HAP-1 (cell line): ENCODE measurements at places on chromosomes 6 and 20.

DNA sequence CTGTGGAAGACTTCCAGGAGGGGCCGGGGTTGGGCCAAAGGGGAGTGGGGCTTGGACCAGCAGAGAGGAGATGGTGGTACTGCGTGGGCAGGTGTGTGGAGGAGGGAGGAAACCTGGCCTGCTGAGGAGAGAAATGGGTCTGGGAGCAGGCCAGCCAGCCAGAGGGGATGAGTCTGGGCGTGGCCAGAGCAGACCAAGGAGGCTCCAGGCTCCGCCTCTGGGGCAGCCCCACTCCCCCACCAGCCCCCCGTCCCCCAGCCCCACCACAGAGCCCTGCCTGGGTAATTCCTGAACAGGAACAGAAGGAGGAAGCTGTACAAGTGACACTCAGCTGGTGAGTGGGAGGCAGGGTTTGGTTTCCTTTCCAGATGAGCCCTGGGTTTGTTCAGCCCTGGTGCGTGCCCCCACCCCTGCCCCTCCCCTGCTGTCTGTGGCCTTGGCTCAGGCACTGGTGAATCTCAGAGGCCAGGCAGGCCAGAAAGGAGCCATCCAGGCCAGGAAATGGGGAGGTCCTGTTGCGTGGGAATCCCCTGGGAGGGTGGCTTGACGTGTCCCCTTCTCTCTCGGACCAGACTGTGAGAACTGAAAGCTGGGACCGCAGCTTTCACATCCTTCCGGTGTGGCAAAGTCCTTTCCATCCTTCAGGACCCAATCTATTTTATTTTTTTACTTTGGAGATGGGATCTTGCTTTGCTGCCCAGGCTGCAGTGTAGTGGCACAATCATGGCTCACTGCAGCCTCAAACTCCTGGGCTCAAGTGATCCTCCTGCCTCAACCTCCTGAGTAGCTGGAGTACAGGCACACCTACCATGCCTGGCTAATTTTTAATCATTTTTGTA, 9.4 kb upstream of the SRC start:
- no peak for DNase-seq

- no peak for DNase-seq
Observed at GRCh38 chr6:104601131-104601651, 258.5 kb downstream of the HACE1 start.

- peak; percentile 9 for DNase-seq
Observed at GRCh38 chr6:155962276-155962675, 506.6 kb upstream of the NOX3 start.

DNA sequence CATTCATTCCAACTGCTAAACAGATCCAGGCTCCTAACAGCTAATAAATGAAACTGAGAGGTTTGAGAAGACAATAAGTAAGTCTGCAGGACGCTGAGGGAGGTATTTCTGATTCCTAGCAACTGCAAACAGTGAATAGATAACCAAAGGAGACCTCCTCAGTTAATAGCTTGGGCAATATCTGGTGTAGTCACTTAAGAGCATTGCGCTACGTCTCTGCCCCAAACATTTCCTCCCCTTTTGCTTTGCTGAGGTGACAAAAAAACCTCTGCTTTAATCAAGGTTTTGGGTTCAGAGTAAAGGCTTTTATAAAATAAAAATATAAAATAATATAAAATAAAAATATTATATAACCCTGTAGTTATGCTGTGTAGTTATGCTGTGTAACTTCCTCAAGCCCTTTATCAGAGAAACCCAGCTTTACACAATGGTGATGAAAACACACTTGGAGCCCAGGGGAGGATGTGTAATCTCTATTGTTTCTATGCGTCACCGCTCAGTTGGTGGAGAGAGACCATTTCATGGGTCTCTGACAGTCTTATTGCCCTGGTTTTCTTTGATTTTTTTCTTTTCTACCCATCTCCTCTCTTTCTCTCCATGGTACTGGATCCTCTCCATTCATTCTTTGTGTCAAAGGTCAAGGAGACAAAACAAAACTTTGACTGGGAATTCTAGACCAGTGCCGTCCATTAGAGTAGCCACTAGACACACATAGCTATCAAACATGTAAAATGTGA, 18.9 kb upstream of the CALHM5 start:
- DNase-seq, result no peak

GRCh38 chr6:38138374-38138773, 318.8 kb downstream of the ZFAND3 start:
- no peak for DNase-seq

DNA sequence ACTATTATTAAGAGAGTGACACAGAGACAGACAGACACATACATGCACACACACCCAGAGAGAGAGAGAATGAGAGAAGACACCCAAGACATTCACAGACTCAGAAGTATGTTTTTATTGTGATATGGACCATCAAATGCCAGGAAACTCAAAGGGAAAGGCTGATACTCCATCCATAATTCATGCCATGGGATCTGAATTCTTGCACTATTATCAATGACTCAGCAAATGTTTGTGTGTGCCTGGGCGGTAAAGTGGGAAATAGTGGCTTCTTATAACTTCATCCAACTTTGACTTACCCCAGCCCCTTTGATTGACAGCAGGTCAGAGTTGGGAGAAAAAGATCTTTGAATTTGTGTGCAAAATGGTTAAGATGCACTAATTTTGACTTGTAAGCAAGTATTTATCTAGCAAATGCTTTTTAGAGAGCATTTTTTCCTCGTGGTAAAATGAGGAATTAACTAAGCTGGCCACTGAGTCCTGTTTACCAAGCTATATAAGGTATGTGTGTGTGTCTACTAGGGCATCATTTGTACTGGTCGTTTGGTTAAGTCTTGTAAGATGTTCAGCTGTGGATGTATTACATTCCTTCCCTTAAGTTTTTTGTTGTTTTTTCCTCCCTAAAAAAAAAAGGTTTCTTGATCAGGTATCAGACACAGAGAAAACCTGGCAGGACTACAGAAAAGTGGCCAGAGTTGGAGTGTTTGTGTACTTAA, 3.0 kb upstream of the CCN2 start:
- no peak for DNase-seq

- no peak for DNase-seq
Observed at GRCh38 chr20:18443886-18444285, 22.9 kb downstream of the DZANK1 start.

DNA sequence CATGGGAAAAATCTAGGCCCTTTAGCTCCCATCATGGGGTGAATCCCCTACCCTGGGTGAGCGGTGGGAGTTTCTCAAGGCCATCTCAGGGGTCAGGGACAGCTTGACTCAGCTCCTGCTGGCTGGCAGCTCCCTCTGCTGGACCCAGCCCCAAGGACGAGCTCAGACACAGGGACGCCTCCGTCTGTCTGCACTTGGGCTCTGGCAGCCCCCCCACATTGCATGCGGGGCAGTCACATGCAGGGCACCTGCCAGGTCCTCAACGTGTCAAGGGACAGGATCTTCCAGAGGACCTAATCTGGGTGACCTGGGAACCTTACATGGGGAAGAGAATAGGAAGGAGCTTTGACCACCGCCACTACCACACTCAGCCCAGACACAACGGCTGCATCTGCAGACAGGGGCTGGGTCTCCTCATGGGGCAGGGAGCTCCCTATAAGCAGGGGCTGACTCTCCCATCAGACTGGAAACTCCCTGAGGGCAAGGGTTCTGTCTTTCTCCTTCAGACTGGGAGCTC, 173.4 kb downstream of the MRPL14 start:
- DNase-seq, result peak; percentile 24

- DNase-seq, result no peak
Observed at GRCh38 chr6:85864453-85865401, 222.0 kb upstream of the SYNCRIP start.

DNA sequence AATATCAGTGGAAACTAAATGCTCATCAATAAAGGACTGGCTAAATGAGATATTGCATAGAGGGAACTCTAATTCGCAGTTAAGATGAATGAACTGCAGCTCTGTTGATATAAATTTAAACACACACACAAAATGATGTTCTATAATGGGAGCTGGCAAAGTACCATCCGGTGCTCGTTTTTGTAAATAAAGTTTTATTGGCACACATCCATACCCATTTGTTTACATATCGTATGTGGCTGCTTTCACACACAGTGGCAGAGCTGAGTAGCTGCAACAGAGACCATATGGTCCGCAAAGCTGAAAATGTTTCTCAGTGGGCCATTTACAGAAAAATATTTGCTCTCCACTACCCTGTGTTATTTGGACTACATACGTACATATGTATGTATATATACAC, 120.7 kb downstream of the EDN3 start:
- DNase-seq, result no peak

GRCh38 chr20:23061734-23062561, 12.5 kb upstream of the THBD start:
- DNase-seq, result no peak

- peak; percentile 76 for DNase-seq
Observed at GRCh38 chr6:1424306-1424927, 35.0 kb downstream of the FOXF2 start.

GRCh38 chr20:53643031-53643832, 49.6 kb upstream of the ZNF217 start:
- DNase-seq, result peak; percentile 43
